ENCODE measurements at places on chromosomes 2 and 18.

DNA sequence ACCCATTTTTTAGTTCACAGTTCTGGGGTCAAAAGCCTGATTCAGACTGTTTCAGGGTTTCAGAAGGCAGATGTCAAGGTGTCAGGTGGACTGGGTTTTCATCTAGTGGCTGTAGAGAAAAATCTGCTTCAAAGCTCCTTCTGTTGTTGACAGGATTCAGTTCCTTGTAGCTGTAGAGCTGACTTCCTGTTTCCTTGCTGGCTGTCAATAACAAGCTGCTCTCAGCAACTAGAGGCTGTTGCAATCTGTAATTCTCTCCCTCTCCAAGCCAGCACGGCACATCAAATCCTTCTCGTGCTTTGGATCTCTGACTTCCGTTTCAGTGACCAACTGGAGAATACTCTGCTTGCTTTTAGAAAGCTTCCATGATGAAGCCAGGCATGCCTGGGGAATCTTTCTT is 179.4 kb downstream of the DOK6 start:
- DNase-seq: no peak

GRCh38 chr2:164384434-164384833 is 236.8 kb downstream of the GRB14 start:
- DNase-seq: no peak

DNA sequence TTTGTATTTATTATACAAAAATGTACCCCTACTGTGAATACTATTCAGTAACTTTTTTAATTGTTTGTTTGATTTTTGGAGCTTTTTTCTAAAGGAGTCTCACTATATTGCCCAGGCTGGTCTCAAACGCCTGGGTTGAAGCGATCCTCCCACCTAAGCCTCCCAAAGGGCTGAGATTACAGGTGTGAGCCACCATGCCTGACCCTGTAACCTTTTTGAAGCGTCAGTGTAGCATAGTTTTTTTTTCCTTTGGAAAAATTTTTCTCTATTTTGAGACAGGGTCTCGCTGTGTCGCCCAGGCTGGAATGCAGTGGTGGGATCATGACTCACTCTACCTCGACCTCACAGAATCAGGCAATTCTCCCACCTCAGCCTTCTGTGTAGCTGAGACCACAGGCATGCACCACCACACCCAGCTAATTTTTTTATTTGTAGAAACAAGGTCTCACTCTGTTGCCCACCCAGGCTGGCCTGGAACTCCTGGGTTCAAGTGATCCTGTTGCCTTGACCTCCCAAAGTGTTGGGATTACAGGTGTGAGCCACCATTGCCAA is 2.0 kb downstream of the GMCL1 start:
- no peak for DNase-seq

GRCh38 chr2:960061-960736 is 9.6 kb downstream of the SNTG2 start:
- no peak for DNase-seq

Measured in activated naive CD4-positive, alpha-beta T cell (primary cell).